ENCODE measurements at places on chromosomes 16 and 17. TPM values are rescaled to one million over a fixed set of nuclear protein-coding genes. Genes with fewer than 3 reads are reported as not detected.
A peak's percentile ranks its signal among the peaks of the same experiment; 100 is the strongest.

GRCh38 chr17:28950752-28951427 is 428 bp downstream of the PHF12 start:
- no peak for DNase-seq
- peaks cover 3% of the 10 kb centered on the region for H3K36me3 ChIP-seq
- peaks cover 37% of the 10 kb centered on the region for H3K4me1 ChIP-seq
- peak overlapping the region; percentile 86 for H3K4me3 ChIP-seq
- H3K27me3 ChIP-seq = no peaks in the 10 kb centered on the region
- peak overlapping the region; percentile 87 for H3K27ac ChIP-seq

DNA sequence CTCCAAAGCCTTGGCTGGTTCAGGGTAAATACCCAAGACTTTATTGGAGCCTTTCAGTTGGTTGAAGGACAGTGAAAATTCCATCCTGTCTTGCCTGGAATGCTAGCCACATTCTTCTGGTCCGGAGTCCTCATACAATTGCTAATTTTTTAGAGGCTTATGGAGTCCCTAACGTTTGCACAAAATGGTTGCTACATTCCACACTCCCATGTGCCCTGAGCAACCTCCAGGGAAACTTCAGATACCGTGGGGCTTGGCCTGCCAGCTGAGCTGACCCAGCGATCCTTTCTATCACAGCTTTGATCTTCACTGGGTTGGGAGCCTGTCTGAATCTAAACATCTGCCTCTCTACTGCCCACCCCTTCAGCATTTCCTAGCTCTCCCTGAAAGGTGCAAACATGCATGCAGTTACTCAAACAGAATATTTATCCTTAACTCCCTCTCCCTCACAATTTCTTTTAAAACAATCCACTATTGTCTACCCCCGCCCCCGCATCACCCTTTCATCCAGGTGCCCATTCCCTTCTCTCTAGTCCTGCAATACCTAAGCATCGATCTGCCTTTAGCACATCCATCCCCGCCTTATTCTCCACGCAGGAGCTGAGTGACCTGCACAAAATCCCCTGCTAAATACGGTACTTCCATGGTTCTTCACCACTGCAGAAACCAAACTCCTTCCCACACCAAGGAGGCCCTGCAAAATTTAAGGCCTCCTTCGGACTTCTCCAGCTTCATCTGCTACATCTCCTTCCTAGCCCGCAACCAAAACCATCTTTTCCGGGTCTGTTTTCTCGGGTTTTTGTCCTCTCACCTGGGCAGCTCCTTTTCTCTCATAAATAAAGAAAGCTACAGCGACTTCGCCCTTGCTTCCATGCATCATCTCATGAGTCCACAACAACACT is 810 bp upstream of the GAN start:
- no peaks in the 10 kb centered on the region for H3K27me3 ChIP-seq
- peak overlapping the region; percentile 90 for H3K4me3 ChIP-seq
- peaks cover 24% of the 10 kb centered on the region for H3K4me1 ChIP-seq

DNA sequence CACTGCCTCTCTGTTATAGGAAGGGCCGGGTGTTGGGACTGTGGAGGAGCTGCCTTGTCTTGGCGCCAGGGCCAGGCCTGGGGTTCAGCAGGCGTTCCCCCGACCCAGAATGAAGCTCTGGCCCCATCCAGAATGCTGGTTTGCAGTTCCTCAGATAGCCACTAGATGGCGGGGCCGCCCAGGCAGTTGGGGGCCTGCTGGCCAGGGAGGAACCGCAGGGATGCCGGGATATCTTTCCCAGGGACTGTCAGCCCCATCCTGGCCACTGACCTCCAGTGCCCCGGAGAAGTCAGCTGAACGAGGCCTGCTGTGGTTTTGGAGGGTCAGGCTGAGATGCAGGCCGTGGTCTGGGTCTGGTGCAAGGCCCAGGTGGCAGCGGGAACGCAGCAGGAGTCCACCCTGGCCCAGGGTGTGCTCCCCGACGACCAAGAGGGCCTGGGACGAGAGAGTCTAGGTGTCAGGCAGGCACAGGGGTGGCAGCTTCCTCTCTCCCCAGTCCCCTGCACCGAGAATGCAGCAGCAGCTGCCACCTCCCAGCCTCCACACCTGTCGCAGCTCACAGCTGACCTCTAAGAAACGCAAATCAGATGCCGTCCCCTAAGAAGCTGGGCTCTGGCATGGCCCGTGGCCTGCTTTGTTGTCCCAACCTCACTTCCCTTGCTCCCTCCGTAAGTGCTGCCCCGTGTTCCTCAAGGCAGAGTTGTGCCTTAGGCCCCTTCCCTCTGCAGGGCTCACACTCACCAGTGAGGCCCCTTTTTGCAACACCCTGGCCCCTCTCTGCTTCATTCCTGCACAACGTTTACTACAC is 51.2 kb downstream of the RMI2 start:
- no peak overlapping the region for H3K4me3 ChIP-seq
- no peak overlapping the region for H3K27ac ChIP-seq
- peak; percentile 21 for DNase-seq
- H3K36me3 ChIP-seq = no peaks in the 10 kb centered on the region
- H3K27me3 ChIP-seq = no peaks in the 10 kb centered on the region

The HES7 gene
- total RNA-seq = 0.64 TPM

The CTNS gene
- 6.5 TPM for total RNA-seq

The CD68 gene
- total RNA-seq = 4.4 TPM

DNA sequence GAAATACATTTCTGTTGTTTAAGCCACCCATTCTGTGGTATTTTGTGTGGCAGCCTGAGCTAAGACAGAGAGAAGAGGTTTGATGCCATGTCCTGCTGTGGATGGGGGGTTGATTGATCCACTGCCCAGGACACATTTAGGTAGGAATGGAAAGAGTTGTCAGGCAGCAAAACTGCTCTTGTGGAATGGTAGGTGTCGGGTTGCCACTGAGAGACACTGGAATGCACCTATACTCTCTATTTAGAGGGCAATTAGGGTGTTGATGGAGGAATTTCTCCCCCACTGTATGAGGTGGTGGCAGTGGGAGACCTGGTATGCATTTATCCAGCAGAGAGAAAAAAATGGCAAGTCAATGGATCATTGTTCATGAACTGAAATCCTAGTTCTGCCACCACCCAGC is 30.9 kb downstream of the CBLN1 start:
- H3K27ac ChIP-seq = no peak overlapping the region
- H3K27me3 ChIP-seq = no peaks in the 10 kb centered on the region
- no peak overlapping the region for H3K4me3 ChIP-seq
- DNase-seq = no peak
- no peaks in the 10 kb centered on the region for H3K4me1 ChIP-seq

- no peak overlapping the region for H3K27ac ChIP-seq
- peaks cover 21% of the 10 kb centered on the region for H3K4me1 ChIP-seq
- no peaks in the 10 kb centered on the region for H3K27me3 ChIP-seq
- H3K4me3 ChIP-seq = no peak overlapping the region
These were observed 90.5 kb upstream of the ZNF750 start for GRCh38 chr17:82930043-82930923.

DNA sequence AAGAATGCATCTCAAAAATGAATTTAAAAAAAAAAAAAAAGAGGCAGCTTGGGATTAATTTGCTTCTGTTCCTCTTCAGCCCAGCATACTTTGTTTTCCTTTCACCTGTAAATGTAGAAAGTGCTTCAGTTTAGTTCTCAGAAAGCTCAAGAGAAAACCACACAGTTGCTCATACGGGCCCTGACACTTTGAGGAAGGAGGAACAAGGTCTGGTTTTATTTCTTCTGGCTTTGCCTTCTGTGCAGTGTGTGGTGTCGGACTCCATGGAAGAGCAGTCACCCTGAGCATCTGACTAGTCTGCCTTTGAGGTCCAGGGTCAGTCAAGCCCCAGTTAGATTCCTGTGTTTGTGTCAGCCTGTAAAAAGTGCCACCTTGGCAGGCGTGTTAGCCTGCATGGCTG is 27.6 kb downstream of the NMT1 start:
- H3K36me3 ChIP-seq = peaks cover 28% of the 10 kb centered on the region
- no peak overlapping the region for H3K27ac ChIP-seq
- H3K4me3 ChIP-seq = no peak overlapping the region
- H3K4me1 ChIP-seq = peaks cover 35% of the 10 kb centered on the region

DNA sequence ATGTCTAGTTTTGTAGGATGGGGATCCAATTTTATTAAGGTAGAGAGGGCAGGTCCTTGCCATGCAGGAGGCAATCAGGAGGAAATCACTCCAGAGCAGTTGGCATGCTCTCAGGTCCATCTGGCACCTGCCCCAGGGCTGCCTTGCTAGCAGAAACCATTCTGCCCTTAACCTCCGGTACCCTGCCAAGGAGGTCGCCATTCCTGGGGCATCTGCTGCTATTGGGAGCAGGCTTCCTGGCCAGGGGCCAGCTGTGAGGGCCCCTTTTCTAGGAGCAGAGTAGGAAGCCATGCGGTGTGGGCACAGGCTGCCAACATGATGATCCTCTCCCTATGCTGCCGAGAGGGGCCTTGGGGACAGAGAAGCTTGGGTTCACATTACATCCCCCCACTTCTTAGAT is 47.6 kb upstream of the MGAT5B start:
- H3K36me3 ChIP-seq = no peaks in the 10 kb centered on the region
- no peak overlapping the region for H3K27ac ChIP-seq
- H3K4me3 ChIP-seq = no peak overlapping the region
- peaks cover 12% of the 10 kb centered on the region for H3K27me3 ChIP-seq
- no peak for DNase-seq

The VPS25 gene
- total RNA-seq = 49.5 TPM

DNA sequence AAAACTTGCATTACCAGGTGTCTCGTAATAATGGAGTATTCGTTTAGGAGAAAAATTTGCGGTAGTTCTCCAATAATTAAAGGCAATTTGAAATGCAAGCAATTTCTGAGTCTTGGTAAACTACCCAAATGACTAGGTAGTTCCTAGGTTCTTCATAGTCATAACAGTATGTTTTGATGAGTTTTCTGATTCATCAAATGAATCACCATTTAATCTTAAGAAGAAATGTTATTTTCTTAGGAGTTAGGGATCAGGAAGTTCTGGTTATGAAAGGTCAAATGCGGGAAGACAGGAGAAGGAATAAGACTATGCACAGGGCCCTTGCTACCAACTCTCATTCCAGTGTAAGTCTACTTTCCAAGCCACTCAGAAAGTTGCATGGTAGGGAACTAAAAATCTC is 221.5 kb upstream of the SOX9 start:
- H3K27ac ChIP-seq = no peak overlapping the region
- DNase-seq = peak; percentile 64
- H3K27me3 ChIP-seq = no peaks in the 10 kb centered on the region
- H3K4me3 ChIP-seq = no peak overlapping the region
- H3K36me3 ChIP-seq = no peaks in the 10 kb centered on the region

The IGFBP4 gene
- 142 TPM for total RNA-seq

GRCh38 chr17:82781894-82782274 is 30.0 kb downstream of the TBCD start:
- no peaks in the 10 kb centered on the region for H3K27me3 ChIP-seq
- DNase-seq = peak; percentile 24
- H3K27ac ChIP-seq = no peak overlapping the region
- H3K36me3 ChIP-seq = no peaks in the 10 kb centered on the region
- no peak overlapping the region for H3K4me3 ChIP-seq
- no peaks in the 10 kb centered on the region for H3K4me1 ChIP-seq

The MT1G gene
- total RNA-seq = 0.87 TPM

DNA sequence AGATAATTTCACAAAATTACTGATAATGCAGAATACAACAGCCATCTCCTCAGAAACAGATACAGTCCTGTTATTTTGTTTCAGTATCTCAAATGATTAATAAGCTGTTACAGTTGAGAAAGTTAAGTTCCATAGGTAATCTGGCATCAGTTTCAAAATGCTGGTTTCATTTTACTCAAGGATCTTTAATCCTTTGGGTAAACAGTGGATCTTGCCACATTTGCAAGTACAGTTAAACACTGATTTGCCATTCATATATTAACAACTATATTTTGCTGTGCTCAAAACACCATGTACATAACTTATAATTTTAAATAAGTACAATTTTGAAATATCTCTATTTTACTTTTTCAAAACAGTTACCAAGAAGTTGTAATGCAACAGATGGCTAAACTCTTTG is 31.2 kb downstream of the RPGRIP1L start:
- no peak for DNase-seq
- peaks cover 5% of the 10 kb centered on the region for H3K36me3 ChIP-seq
- H3K4me1 ChIP-seq = no peaks in the 10 kb centered on the region
- H3K27me3 ChIP-seq = no peaks in the 10 kb centered on the region

DNA sequence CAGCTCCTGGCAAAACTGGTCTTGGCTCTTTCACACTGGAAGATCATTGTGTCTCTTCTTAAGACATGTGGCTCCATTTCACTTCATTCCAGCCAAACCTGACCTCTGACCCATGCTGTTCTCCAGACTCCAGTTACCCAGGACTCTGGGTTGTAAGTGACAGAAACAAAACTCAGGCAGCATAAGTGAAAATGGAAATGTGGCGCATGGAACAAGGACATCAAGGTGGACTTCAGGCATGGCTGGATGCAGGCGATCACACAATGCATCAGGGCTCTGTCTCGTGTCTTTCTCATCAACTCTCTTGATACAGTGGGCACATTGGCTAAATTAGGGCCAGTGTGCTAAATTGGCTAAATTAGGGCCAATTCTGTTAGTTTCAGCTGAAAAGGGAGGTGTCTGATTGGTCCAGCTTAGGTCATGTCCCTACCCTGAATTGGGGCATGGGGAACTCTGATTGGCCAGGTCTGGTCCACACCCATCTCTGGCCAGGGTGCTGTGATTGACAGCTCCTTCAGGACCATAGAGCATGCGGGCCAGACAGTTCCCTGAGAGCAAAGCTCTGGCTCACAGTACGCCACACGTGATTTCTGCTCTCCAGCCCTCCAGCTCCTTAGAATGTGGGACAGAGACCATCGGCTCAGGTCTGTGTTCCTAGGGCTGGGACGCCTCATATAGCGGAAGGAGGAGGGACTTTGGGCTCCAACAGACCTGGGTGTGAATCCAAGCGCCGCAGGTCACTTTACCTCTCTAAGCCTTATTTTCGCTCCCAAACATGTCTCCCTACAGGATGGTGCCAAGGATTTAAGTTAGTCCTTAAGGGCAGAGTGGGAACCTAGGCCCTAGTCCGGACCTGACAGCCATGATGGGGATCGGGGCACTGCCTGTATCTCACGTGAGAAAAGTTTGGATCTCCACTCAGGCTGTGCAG is 17.5 kb downstream of the SOCS1 start:
- no peak for DNase-seq
- H3K27me3 ChIP-seq = peaks cover 2% of the 10 kb centered on the region
- H3K4me3 ChIP-seq = no peak overlapping the region
- no peaks in the 10 kb centered on the region for H3K4me1 ChIP-seq
- no peaks in the 10 kb centered on the region for H3K36me3 ChIP-seq

GRCh38 chr17:59767176-59767575 is 59.7 kb downstream of the VMP1 start:
- H3K27ac ChIP-seq = peak overlapping the region; percentile 43
- DNase-seq = no peak
- no peaks in the 10 kb centered on the region for H3K27me3 ChIP-seq
- H3K4me3 ChIP-seq = no peak overlapping the region
- peaks cover 42% of the 10 kb centered on the region for H3K4me1 ChIP-seq
